ENCODE measurements at places on chromosomes 3 and 15.

DNA sequence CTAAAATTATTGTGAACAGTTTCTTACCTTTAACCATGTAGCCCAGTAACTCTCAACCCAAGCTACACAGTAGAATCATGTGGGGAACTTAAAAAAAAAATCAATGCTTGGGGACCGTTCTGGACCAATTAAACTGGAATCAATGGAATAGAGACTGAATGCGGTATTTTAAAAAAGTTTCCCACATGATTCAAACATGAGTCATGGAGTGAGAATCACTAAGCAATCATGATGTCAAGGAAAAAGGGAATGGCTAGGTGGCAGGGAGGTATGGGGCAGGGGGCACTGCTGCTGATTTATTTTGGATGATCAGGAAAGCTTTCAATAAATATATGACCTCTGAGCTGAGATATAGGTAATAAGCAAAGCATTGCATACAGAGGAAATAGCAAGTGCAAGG lies 250.5 kb upstream of the RORA start:
- DNase-seq, result no peak

GRCh38 chr3:107850681-107851080 lies 240.2 kb downstream of the CD47 start:
- no peak for DNase-seq

DNA sequence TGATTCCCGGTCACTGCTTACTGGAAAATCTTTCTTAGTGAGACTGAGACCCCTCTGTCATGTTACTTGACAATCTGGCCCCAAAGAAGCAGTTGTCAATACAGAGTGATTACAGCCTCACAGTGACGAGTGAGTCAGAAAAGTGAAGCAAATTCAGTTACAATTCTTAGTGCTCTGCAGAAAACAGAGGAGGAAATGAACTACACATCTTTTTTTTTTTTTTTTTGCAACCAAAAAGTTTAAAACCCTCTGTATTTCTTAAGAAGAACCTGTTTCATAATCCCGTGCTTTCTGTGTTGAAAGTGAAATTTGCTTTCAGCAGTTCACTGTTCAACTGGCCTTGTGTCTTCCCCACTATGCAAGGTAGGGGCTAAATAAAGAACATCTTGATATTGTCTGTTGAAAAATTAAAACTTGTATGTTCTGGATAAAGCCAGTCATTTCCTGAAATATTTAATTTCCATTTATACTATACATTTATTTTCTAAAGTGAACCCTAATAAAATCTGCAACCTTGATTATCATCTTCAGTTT lies 1.9 kb downstream of the AQP9 start:
- DNase-seq, result no peak

- DNase-seq, result no peak
Measured at GRCh38 chr15:31309893-31310606, 16.6 kb upstream of the KLF13 start.

GRCh38 chr3:12345584-12346494 lies 57.0 kb downstream of the PPARG start:
- DNase-seq, result no peak

DNA sequence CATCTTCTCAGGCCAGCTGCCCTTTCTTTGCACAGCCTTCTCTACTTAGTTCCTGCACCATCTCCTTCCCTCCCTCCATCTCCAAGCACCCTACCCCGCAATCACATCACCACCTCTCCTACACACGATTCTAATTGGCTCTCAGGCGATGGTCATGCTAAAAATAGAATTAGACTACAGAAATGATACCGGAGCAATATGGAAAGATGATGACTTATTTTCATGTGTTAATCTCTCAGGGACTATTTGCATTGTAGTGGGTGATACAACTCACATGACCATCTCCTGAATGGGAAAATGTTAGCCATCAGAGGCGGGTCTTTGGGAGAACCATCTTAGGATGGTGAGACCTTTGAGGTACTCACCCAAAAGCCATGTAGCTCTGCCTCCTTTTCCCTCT lies 54.7 kb upstream of the PPARG start:
- no peak for DNase-seq

GRCh38 chr3:183185696-183186095 lies 23.2 kb upstream of the LAMP3 start:
- DNase-seq, result no peak

GRCh38 chr3:8635125-8635524 lies 9.5 kb downstream of the SSUH2 start:
- no peak for DNase-seq
